ENCODE measurements at places on chromosomes 5 and 9.
A peak's percentile ranks its signal among the peaks of the same experiment; 100 is the strongest.

DNA sequence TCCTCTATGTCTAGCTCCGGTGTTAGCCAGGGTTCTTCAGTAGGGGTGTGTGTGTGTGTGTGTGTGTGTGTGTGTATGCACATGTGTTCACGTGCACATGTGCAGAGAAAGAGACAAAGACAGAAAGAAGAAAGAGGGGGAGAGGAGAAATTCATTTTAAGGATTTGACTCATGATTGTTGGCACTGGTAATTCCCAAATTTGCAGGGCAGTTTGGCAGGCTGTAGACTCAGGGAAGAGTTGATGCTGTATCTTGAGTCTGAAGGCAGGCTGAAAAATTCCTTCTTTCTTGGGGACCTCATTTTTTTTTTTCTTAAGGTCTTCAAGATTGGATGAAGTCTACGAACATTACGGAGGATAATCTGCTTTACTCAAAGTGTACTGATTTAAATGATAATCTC, 335.7 kb downstream of the NSG2 start:
- DNase-seq: no peak

DNA sequence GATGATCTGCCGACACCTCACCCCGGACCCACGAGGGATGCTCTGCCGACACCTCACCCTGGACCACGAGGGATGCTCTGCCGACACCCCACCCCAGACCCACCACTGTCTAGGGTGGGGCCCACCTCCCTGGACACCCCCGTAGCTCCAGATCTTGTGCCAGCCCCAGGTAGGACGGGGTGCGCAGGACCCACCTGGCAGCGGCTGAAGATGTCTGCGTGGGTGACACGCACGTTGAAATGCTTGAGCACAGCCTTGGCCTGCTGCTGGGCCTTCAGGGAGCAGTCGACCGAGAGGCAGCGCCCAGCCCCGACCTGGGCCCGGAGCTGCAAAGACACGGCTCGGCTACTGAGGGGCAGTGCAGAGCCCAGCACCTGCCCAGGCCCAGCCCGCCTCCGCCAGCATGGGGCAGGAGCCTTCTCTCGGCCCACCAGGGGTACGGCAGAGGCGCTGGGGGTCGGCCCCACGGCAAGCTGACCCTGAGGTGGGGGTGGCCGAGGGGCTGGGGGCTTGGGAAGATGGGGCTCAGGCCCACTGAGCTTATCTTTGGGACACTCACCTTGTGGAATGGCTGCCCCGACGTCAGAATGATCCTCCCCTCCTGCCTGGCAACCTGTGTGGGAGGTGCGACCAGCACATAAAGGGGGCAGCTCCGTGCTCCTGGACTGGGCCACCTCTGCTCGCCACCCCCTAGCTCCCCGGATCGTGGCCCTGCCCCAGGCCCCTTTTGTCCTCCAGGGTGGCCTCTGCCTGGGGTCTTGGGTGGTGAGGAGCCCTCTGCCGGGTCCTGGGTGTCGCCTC, 21.7 kb upstream of the NRARP start:
- DNase-seq: no peak

GRCh38 chr9:124721109-124721906, 49.8 kb downstream of the NR6A1 start:
- DNase-seq: peak; percentile 69

- no peak for DNase-seq
These were observed 181.9 kb downstream of the TMEM232 start for GRCh38 chr5:110544603-110545002.

- DNase-seq: no peak
These were observed 13.6 kb upstream of the MTMR12 start for GRCh38 chr5:32326216-32326772.

DNA sequence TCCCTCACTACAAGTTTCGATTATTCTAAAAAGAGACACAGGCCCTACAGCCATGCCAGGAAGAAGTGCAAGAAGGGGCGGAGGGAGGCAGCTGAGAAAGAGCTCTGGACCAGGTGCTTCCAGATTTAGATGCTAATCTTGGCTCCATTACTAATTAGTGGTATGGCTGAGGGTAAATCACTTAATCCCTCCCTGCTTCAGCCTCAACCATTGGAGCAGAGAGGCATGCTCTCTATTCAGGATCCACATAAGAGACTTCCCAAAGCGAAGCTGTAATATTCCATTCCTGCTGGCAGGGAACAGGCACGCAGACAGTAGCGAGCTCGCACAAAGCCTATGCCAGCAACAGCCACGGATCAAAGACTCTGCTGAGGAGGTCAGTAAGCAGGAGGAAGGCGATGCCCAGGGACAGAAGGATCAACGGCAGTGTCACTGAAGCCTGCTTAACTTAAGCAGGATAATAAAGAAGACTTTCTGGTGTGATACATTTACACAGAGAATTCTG, 24.2 kb downstream of the LIFR start:
- DNase-seq: no peak

- DNase-seq: no peak
These were observed 26.1 kb downstream of the SPDL1 start for GRCh38 chr5:169609716-169610115.

GRCh38 chr5:159185773-159186172, 23.6 kb downstream of the RNF145 start:
- DNase-seq: no peak

GRCh38 chr5:143533978-143534760, 130.7 kb upstream of the NR3C1 start:
- DNase-seq: no peak

DNA sequence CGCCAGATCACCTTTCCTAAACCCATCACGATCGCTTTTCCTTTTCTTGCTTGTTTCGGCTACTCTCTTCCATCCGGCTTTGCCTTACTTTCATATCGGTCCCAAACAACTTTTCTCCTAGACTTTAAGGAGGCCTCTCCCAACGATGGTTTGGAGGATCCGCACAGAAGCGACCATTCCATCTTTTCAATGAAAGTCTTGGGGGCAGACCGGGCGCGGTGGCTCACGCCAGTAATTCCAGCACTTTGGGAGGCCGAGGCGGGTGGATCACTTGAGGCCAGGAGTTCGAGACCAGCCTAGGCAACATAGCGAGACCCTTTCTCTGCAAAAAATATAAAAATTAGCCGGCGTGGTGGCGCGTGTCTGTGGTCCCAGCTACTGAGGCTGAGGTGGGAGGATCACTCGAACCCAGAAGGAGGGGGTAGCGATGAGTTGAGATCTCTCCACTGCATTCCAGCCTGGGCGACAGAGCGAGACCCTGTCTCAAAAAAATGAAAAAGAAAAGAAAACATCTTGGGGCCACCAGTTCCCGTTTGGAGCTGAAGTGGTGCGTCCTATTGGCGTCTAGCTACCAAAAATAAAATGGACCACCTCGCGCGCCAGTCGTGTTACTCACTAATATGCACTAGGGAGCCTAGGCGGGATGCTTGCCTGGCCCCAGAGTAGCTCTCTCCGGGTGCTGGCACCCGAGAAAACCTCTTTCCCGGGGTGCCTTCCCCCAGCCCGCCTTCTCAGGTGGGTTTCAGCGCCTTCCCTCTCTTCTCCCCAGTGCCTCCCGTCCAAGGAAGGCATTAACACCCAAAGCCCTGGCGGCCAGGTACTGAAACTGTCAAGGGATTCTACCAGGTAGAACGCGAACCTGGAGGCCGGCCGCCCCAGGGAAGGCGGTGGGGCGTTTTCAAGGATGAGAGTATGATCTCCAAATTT, 800 bp upstream of the AP3B1 start:
- DNase-seq: peak; percentile 62

GRCh38 chr5:90337449-90338052, 72.0 kb downstream of the CETN3 start:
- DNase-seq: no peak

GRCh38 chr5:79025054-79025472, 40.0 kb upstream of the ARSB start:
- peak; percentile 88 for DNase-seq

DNA sequence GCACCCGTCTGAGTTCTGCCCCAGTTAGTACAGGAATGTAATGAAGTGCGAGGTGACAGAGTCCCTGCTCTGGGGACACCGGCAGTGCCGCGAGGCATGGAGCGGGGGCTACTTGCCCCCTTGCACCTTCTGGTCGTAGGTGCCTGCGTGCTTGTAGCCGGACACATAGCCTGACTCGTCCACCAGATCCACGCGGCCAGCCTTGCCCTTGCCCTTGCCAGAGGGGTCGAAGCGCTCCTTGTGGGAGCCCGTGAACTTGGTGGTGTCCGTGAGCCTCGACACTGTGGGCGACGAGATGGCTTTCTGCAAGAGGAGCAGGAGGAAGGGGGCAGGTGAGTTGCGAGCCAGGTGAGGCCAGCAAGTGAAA, 28.2 kb downstream of the TPPP start:
- DNase-seq: no peak

GRCh38 chr5:129691220-129691619, 56.7 kb upstream of the MINAR2 start:
- no peak for DNase-seq

DNA sequence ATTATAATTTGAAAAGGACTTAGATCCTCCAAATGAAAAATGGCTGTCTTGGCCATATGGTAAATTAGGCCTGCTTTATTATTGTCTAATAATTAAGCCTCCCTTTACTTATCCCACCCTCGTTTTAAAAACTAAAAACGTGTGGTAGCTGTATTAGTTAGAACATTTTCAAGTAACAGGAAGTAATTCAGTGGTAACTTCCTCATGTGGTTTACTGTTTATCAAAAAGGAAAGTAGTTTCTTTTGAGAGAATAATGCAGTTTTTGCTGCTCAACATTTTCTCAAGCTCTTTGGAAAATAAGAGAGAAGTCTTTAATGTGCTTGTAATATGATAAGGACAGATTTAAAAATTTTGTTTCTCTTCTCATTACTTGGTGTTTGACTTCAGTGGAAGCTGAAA, 26.0 kb downstream of the ZCCHC7 start:
- no peak for DNase-seq

DNA sequence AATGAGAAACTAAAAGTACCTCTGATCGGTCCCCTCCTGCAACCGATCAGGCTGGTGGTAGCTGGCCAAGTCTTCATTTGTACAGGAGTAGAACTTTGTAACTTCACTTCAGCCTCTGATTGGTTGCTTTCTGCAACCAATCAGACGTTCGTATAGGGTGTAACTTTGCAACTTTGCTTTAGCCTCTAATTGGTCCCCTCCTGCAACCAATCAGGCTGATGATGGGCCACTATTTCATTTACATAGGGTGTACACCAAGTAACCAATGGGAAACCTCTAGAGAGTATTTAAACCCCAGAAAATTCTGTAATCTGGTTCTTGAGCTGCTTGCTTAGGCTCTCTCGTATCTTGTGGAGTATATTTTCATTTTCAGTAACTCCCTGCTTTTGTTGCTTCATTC, 445.5 kb downstream of the MED10 start:
- DNase-seq: no peak

GRCh38 chr9:38350529-38350928, 42.0 kb upstream of the ALDH1B1 start:
- DNase-seq: no peak

DNA sequence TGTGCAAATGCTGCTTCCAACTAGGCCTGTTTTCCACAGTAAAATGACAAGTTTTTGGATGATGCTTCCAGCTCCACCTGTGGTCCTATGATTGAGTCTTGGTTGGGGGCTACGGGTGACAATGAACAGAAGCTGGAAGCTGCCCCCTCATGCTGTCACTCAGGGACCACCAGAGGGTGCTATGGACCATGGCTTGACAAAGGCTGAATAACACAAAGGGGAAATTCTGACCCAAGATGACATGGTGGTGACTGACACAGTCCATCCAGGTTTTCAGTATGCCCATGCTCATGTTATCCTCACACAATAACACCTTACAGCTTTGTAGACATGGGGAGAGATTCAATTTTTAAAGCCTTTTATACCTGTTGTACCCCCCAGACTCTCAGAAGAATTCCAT, 23.9 kb upstream of the SAP30L start:
- DNase-seq: peak; percentile 15

- no peak for DNase-seq
These were observed 12.7 kb downstream of the FAT2 start for GRCh38 chr5:151578326-151579025.

GRCh38 chr5:124438903-124439281, 307.5 kb downstream of the ZNF608 start:
- no peak for DNase-seq

DNA sequence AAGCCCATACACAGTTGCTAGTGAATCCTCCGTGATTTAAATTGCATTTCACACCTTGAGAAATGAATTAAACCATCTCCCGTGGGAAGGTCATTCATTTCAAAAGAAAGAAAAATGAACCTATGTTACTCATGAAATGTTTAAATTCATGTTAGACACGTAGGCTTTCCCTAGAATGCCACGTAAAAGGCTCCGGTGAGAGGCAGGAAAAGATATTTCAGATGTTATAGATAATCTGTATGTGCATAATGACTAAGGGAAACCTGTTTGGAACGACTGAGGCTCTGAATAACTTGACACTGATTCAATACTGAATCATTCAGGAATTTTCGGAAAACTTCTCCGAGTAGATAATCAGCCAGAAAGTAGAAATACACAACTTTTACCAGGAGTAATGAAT, 134.3 kb upstream of the ICE1 start:
- no peak for DNase-seq

DNA sequence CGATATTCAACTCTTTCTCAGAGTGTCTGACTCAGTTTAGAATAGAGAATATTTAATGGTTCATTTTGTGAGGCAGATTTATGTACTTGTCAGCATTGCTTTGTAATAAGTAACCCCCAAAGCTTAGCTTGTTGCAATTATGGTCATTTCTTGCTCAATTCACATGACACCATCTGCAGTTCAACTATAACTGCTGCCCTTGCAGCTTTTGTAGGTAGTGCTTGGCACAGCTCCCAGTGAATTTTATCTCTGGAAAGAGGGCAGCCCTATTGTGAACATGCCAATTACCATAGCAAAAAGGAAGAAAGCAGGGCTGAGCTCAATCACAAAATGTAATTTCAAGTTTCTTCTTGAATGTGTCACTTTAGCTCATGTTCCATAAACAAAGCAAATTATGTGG, 1587.7 kb upstream of the ACO1 start:
- DNase-seq: no peak

DNA sequence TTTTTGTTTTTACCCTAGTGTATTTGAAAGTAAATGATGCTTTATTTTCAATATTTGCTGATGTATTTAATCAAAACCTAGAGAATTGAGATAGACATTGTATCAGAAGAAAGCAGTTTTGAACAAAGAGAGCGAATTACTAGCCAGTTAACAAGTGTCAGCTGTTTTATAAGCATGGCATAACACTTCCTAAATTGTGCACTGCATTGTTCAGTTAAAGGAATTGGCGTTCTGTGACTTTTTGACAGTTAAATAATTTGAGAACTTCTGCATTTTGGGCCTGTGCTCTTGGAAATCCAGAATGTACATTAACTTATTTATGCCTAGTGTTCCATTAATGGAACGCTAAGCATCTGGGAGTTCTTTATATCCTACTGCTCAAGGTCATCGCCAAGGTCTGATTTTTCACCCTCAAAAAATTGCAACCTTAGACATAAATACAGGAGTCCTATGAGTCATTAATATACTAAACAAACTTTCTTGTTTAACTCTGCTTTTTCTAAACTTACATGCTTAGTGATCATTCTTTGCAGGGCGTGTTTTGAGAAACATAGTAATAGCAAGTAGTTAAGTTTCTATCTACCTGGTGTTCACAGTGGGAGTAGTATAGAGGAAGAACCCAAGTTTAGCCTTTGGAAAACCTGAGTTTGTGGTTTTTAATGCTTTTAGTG, 31.1 kb downstream of the RASA1 start:
- DNase-seq: no peak

All from adipocyte (in vitro differentiated cells).